Stimulated activated naive CD4-positive, alpha-beta T cell treated with Interleukin-2 at 50 U/mL for 16 hours (primary cell): ENCODE measurements at places on chromosomes 5 and 9.

DNA sequence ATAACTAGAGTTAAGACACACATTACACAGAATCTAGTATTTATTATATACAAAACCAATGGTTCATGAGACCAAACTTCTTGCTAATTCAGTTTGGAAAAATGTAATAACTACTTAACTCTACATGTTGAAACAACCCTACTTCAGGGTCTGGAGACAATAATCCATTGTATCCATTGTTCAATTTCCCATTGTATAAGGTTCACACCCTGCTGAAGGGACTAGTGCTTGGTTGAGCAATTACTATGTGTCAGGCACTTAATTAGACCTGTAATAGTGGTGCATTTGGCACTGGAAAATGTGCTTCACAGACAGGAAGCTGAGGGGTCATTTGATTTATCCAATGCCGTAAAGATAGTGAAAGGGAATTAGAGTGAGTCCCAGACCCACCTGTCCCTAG, 114.3 kb upstream of the PAPPA start:
- DNase-seq: no peak

DNA sequence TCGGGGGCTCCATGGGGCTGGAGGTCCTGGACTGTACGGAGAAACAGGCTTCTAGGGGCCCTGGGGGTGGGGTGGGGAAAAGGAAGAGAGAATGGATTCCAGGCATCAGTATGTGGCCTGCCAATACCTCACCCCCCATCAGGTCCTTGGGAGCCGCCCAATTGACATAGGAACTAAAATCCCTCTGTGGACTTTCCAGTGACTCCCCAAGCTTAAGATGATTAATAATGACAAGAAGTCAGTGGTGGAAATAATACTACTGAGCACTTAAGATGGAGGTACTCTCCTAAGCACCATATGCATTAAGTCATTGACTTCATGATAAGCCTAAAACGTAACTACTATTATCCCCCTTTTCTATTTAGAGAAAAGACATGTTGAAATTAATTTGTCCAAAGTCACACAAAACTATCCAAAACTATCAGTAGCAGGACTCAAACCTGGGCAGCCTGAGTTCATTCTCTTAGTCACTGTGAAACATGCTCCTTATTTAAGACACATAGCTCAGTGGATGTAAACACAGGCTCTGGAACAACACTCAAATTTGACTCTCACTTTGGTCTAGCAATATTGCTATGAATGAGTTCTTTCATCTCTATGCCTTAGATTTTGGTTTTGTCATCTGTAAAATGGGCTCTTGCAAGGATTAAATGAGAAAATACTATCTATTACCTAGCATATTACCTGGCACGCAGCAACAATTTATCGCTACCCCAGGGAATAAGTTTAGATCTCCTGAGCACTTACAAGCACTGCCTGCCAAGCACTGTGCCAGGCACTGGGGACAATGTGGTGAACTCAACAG, 9.5 kb downstream of the SPRY4 start:
- DNase-seq: no peak

DNA sequence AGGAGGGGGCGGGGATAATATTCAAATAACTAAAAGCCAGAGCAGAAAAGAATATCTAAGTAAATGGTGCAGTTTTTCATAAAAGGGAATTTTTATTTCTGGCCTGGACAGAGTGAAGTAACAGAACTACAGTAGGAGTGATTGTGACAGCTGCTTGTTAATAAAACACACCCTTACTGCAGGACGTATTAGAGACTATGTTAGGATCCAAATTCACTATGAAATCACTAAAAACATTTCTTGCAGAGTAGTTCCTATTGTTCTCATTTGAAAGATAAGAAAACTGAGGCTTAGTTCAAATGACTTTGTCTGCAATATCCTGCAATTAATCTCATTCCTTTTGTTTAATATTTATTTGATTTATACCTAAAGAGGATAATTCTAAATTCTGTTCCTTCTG, 39.5 kb downstream of the FAM174A start:
- no peak for DNase-seq

DNA sequence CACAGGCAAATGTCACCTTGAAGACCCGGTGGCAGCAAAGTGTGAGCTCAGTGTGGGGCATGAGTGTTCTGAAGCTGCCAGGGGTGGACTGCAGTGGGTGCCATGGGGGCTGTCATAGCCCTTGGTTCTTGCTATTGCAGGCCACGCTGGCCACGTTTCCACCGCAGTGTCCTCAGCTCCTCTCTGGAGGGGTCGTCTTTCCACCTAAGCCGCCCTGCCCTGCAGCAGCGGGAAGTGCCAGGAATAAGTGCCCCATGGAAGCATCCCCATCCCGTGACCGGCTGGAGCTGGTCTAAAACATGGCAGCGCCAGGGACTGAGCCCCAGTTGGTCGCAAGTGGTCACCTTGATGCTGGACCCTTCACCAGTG, 6.9 kb downstream of the OBP2B start:
- DNase-seq: no peak

DNA sequence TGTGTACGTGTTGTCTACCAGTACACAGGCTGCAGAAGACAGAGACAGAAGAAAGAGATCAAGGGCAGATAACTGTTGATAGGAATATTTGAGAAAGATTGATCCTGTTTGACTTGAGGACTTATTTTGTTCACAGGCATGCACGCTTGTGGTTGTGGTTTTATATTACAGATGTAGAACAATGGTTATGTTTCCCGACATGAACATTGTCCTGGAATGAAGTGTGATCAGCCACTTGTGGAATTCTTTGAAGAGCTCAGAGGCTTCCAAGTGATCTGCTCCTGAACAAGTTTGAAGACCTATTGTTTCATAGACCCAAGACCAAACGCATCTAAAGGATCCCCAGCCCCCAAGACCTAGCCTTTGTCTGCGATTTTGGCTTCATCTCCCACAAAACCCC, 13.7 kb downstream of the TEX53 start:
- no peak for DNase-seq

- no peak for DNase-seq
Measured at GRCh38 chr9:4084435-4084818, 215.4 kb downstream of the GLIS3 start.
